Activated CD4-positive, CD25-positive, alpha-beta regulatory T cell treated with anti-CD3 and anti-CD28 coated beads, Interleukin-2, amount 50 U/mL, for 16 hours (primary cell): ENCODE measurements at places on chromosomes 3 and 15.

- DNase-seq: no peak
These were observed 8.0 kb upstream of the MORC1 start for GRCh38 chr3:109125902-109126301.

- no peak for DNase-seq
These were observed 284.9 kb downstream of the TLE3 start for GRCh38 chr15:69812861-69813261.

GRCh38 chr15:98791046-98791701, 142.8 kb downstream of the IGF1R start:
- DNase-seq: no peak

DNA sequence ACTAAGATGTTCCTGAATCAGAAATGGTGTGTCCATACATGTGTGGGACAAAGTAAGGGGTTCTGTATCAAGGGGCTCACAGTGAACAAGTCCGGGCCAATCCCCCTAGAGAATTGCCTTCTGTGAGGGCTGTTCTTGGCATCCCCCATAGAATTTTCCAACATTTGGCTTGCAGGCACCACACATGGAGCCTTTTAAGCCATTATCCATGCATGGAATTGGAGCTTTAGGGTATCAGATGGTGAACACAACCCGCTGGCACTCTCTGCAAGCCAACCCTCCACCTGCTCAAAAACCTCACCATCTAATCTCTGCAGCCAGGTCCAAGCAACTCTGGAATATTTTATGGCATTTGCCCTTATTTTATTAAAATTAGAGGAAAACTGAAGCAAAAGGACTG, 278.7 kb downstream of the ERC2 start:
- no peak for DNase-seq

- DNase-seq: no peak
These were observed 39.5 kb upstream of the GOLGA6B start for GRCh38 chr15:72614810-72615532.

DNA sequence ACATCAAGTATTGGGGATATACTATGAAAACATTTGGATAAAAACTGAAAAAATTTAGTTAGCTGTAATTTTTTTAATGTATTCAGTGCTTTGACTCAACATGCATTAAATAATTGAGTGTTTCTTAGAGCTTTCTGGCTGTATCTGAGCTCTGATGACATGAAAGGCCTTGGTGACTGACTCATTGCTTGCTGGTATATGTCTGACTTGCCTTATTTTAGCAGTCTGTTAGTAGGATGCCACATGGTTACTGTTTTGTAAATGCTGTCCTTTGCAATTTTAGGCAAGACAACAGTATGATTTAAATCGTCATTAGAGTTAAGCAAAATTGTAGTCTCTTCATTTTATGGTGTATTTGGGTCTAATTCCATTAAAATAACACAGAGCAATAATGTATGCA, 199.2 kb downstream of the GHSR start:
- no peak for DNase-seq

- DNase-seq: no peak
These were observed 15.5 kb upstream of the SCAANT1 start for GRCh38 chr3:63927422-63928280.

GRCh38 chr3:178475062-178475461, 61.2 kb upstream of the KCNMB2 start:
- DNase-seq: no peak

- DNase-seq: no peak
These were observed 173.7 kb upstream of the CRBN start for GRCh38 chr3:3353153-3353552.

DNA sequence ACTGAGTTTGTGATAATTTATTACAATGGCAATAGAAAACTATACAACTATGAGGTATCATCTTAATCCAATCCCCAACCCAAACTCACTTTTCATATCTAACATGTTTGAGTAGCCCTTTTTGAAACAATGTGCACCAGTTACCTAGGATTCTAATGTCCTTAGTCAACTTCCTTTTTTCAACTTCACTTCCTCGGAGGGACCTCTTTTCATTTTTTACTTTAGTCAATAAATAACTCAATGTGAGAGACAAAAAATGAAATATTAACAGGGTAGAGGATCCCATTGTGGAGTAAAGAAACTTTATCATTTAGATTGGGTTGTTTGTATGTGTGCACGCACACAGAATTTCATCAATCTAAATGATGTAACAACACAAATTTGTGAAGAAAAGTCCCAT, 193.6 kb upstream of the LRRC3B start:
- no peak for DNase-seq

DNA sequence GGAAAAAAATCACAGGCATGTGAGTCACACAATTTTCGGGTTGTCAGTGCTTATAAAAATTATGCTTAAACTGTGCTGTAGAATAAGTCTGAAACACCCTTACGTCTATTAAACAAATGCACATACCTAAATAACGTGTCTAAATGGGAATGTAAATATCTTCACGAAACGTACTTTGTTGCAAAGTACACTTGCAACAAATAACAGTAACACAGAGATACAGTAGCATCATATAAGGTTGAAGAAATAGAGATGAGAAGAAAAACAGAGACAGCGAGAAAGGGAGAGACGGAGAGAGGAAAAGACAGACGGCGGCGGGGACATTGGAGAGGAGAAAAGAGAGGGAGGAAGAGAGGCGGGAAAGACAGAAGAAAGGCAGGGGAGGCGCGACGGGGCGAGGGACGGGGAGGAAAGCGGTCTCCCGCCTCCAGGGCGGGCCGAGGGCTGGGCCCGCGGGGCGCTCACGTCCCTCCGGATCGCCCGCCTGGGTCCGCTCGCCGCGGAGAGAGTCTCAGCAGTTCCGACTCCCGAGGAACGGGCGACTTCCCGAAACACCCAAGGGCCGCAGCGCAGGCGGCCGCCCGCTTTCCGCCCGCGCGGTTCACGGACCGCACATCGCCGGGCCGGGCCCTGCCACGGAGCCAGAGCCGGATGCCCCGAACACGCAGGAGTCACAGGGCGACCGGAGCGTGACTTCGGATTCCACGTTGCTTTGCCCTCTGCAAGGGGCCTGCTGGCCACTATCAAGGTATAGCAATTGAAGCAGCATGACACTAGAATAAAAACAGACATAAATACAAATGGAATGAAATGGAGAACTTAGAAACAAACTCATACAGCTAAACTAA, 153.4 kb downstream of the LMLN start:
- no peak for DNase-seq
